Tibial nerve (tissue), 4 donors: ENCODE measurements at places on chromosomes 1 and 21. TPM values are rescaled to one million over a fixed set of nuclear protein-coding genes. Genes with fewer than 3 reads are reported as not detected.

DNA sequence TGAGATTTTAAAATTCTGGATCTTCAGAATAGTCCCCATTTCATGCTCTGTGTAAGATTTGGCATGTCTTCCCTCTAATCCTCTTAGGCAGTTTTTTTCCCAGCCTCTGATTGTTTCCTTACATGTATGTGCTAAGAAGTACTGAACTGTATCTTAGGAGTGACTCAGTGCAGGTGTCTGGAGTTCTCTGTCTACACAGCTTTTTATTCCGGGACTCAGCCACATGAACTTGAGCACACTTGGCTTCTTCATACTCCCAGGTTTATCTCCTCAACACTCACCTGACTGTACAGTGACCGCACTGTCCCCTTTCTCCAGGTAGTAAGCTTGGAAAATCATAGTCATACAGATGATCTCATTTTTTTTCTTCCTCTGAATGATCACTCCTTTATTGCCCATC, 50.7 kb downstream of the SYT14 start:
- H3K36me3 ChIP-seq, result no peaks in the 10 kb centered on the region
- no peak overlapping the region for H3K4me3 ChIP-seq
- DNase-seq, result no peak
- no peak overlapping the region for H3K27ac ChIP-seq

GRCh38 chr1:231421546-231421970, 529 bp downstream of the EGLN1 start:
- H3K36me3 ChIP-seq, result no peaks in the 10 kb centered on the region

GRCh38 chr21:27691516-27691915, 724.6 kb upstream of the ADAMTS5 start:
- no peak for DNase-seq
- no peaks in the 10 kb centered on the region for H3K36me3 ChIP-seq
- no peak overlapping the region for H3K4me3 ChIP-seq
- H3K4me1 ChIP-seq, result no peaks in the 10 kb centered on the region
- no peaks in the 10 kb centered on the region for H3K27me3 ChIP-seq

DNA sequence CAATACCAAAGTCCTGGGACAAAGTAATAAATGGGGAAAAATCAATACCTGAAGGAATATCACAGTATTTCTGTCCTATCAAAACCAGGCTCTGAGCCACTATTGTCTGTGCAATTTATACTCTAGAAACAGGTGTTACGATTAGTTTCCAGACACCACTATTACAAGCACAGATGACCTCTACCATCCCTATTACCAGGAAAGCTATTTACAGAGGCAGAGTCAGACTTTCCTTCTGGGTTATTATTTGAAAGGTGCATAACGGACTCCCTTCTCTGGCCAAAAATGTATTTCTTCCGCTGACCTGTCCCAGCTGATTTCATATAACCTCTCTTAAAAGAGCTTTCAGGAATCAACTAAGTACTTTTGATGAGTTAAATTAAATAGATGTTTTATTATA, 154.6 kb upstream of the LRRC7 start:
- no peaks in the 10 kb centered on the region for H3K27me3 ChIP-seq
- H3K4me1 ChIP-seq, result no peaks in the 10 kb centered on the region
- no peak for DNase-seq
- H3K4me3 ChIP-seq, result no peak overlapping the region
- H3K27ac ChIP-seq, result no peak overlapping the region
- no peaks in the 10 kb centered on the region for H3K36me3 ChIP-seq

The KLHDC9 gene
- total RNA-seq, result 9.0 TPM

The CDC20 gene
- total RNA-seq, result 0.42 TPM

GRCh38 chr1:158003406-158003800, 10.0 kb downstream of the KIRREL1 start:
- no peak for DNase-seq
- H3K4me3 ChIP-seq, result no peak overlapping the region
- H3K4me1 ChIP-seq, result peaks cover 66% of the 10 kb centered on the region
- H3K27me3 ChIP-seq, result no peaks in the 10 kb centered on the region
- peak overlapping the region; percentile 55 for H3K27ac ChIP-seq

The HRNR gene
- not detected for total RNA-seq

The SLC25A34 gene
- total RNA-seq, result 2.8 TPM

DNA sequence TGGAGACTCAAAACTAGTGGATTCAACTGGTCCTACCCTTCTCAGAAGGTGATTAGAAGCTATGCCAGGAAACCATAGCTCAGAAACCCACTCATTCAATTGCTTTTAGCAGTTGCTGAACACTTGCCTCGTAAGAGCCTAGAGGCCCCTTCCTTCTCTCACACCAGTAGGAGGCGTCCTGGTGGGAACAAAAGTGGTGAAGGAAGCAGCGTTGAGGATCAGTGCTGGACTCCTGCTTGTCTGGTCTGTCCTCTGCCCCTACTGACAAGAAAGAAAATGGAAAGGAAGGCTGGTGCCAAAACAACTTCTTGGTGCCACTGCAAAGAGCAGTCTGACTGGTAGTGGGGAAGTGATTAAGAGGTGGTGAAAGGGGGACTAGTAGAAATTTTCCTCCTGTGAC, 269.7 kb downstream of the LMO4 start:
- no peak for DNase-seq
- no peaks in the 10 kb centered on the region for H3K36me3 ChIP-seq
- H3K27ac ChIP-seq, result no peak overlapping the region
- H3K27me3 ChIP-seq, result no peaks in the 10 kb centered on the region
- H3K4me3 ChIP-seq, result no peak overlapping the region

The KRTAP19-1 gene
- not detected for total RNA-seq

DNA sequence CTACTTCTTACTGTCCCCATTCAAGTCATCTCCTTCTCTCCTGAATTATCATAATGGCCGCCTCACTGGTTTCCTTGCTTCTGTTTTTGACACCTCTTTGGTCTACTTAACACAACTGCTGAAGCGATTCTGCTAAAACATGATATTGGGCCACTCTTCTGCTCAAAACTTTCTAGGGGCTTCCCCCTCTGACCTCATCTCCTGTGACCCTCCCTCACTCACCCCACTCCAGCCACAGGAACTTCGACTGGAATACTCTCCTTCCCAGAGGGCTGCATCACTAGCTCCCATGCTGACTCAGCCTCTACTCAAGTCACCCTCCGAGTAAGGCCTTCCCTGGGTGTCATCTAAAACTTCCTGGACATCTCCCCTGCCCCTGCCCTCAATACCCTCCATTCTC, 35.7 kb downstream of the NRIP1 start:
- peaks cover 31% of the 10 kb centered on the region for H3K4me1 ChIP-seq
- no peaks in the 10 kb centered on the region for H3K36me3 ChIP-seq
- H3K4me3 ChIP-seq, result no peak overlapping the region
- H3K27me3 ChIP-seq, result no peaks in the 10 kb centered on the region
- no peak for DNase-seq

DNA sequence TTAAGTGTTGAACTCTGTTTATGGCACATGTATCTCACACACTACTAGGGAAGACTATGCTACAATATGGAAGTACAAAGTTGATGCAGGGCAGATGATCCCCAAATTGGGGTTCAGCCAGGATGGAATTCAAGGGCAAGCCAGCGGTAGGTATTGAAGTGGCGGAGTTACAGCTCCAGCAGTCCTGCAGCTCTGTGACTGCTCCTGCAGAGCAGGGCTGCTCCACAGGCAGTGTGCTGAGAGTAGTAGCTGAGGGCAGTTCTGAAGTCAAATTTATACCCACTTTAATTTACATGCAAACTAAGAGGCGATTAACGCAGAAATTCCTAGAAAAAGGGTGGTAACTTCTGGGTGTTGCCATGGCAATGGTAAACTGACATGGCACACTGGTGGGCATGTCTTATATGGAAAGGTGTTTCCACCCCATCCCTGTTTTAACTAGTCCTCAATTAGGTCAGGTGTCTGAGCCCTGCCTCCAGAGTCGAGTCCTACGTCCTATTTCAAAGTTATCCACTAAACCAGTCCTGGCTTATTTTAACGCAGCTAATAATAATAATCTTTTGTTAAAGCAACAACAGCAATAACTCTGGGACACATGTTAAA, 20.6 kb upstream of the CENPF start:
- H3K27me3 ChIP-seq, result no peaks in the 10 kb centered on the region
- no peak overlapping the region for H3K27ac ChIP-seq
- H3K4me3 ChIP-seq, result no peak overlapping the region

GRCh38 chr21:15441060-15441493, 288.7 kb upstream of the USP25 start:
- DNase-seq, result no peak
- H3K4me3 ChIP-seq, result no peak overlapping the region
- no peak overlapping the region for H3K27ac ChIP-seq
- H3K36me3 ChIP-seq, result no peaks in the 10 kb centered on the region

DNA sequence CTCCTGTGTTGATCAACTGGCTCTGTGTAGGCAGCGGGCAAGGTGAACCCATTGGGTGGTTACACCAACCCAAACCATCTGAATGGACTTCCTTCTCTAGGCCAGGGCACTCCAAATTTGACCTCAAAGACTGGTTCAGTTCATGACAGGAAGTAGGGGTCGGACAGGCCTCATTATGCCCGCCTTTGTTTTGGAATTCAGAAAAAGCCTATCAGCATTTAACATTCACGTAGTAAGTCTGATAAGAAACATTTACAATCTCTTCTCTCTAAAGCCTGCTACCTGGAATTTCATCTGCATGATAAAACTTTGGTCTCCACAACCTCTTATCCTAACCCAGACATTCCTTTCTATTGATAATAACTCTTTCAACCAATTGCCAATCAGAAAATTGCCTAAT, 97.1 kb upstream of the ETV3 start:
- no peaks in the 10 kb centered on the region for H3K27me3 ChIP-seq
- H3K4me1 ChIP-seq, result no peaks in the 10 kb centered on the region
- H3K4me3 ChIP-seq, result no peak overlapping the region
- no peaks in the 10 kb centered on the region for H3K36me3 ChIP-seq
- H3K27ac ChIP-seq, result no peak overlapping the region

DNA sequence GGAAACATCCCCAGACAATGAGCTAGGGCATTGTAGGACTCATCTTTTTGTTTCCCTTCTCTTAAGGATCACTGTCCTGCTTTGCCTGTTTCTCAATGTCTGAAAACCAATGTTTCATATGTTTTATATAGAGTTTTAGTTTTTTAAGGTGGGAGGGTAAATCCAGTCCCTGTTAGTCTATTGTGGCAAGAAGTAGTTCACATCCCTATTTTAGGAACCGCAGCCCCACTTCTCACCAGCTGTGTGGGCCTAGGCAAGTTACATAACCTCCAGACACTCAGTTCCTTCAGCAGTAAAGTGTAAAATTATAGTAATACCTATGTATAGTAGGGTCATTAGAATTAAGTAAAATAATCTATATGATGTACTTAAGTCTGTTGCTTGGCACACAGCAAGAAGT, 105.8 kb upstream of the WLS start:
- H3K27me3 ChIP-seq, result no peaks in the 10 kb centered on the region
- no peak for DNase-seq
- H3K4me1 ChIP-seq, result no peaks in the 10 kb centered on the region
- H3K27ac ChIP-seq, result no peak overlapping the region

DNA sequence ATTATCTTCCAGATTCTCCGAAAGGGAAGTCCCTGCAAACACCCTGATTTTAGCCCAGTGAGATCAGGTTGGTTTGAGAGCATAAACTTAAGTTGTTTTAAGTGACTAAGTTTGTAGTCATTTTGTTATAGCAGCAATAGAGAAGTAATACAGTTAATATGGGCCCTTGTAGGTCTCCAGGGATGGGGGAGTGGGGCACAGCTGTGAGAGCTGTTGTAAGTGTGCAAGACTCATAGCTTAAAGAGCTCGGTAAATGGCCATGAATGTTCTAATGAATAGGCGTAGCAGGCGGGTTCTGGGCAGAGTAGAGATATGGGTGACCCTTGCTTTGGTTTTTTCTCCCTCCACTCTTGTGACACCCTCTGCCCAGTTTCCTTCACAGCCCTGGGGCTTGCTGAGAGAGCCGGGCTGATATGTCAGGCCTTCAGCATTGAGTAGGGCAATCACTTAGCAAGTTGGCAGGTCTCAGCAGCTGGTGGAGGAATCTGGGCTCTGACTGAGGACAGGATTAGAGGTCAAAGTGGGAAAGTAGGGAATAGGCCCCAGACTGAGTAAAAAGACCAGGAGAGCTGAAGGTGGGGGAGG, 16.0 kb upstream of the ID3 start:
- DNase-seq, result no peak
- H3K27me3 ChIP-seq, result no peaks in the 10 kb centered on the region
- no peak overlapping the region for H3K4me3 ChIP-seq
- no peak overlapping the region for H3K27ac ChIP-seq
- H3K36me3 ChIP-seq, result no peaks in the 10 kb centered on the region

DNA sequence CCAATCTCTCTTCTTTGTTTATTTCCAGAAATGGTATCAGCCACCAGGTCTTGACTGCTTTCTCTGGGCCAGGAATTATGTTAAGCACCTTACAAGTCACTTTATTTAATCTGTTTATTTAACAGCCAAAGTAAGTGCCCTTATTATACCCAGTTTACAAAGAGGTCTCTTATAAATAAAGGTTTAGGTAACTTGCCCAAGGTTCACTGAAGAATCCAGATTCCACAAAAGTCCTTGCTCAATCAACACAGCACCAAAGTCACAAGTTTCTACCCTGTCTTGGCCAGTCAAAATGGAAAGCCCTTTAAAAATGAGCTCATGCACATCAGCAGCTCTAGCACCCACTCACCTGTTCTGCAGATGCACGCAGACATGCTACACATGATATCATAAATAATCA, 28.0 kb upstream of the ATP1A1 start:
- no peaks in the 10 kb centered on the region for H3K36me3 ChIP-seq
- no peak overlapping the region for H3K4me3 ChIP-seq
- H3K27ac ChIP-seq, result no peak overlapping the region
- H3K27me3 ChIP-seq, result no peaks in the 10 kb centered on the region

GRCh38 chr1:119975006-119975405, 78.7 kb upstream of the ADAM30 start:
- no peaks in the 10 kb centered on the region for H3K27me3 ChIP-seq
- no peak overlapping the region for H3K27ac ChIP-seq
- H3K36me3 ChIP-seq, result no peaks in the 10 kb centered on the region
- DNase-seq, result no peak
- no peaks in the 10 kb centered on the region for H3K4me1 ChIP-seq

GRCh38 chr21:20999659-21000058, 1.4 kb downstream of the NCAM2 start:
- no peaks in the 10 kb centered on the region for H3K36me3 ChIP-seq
- DNase-seq, result peak; percentile 39
- H3K27ac ChIP-seq, result no peak overlapping the region
- peaks cover 4% of the 10 kb centered on the region for H3K4me1 ChIP-seq

DNA sequence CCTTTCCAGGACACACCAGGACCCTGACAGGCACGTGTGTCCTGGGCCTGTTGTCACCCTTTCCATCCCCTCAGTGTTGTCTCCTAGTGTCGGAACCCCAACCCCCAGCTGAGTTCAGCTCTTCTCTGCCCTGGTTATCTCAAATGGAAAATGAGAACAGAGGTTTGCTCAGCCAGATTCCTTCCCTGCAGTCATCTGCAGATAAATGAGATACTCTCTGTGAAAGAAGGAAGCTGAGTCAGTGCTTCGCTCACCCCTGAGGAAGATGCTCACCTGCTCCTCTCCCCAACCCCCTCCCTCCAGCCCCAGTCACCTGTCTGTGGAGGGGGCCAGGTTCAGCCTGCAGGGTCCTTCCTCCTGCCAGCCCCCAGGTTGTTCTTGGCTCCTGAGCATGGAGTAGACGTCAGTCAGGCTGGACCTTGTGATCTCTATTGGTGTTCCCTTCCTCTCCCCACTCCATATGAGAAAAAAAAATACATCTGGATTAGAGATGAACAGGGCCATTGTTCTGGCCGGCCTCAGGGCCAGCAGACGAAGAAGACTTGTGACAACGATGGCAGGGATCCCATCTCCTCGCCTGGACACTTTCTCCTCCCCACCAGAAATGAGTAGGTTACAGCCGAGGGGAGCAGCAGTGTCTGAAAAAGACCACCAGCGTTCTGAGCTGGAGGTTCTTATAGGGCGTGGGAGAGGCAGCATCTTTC, 20.9 kb downstream of the PHGDH start:
- H3K36me3 ChIP-seq, result peaks cover 43% of the 10 kb centered on the region
- H3K27ac ChIP-seq, result peak overlapping the region; percentile 66
- no peak overlapping the region for H3K4me3 ChIP-seq

- no peaks in the 10 kb centered on the region for H3K36me3 ChIP-seq
- peak overlapping the region; percentile 96 for H3K4me3 ChIP-seq
- H3K27me3 ChIP-seq, result no peaks in the 10 kb centered on the region
- DNase-seq, result no peak
These were observed 692 bp downstream of the TARDBP start for GRCh38 chr1:11013160-11013531.
